Smooth muscle cell of the coronary artery (primary cell): ENCODE measurements at places on chromosomes 6 and 20. TPM values are rescaled to one million over a fixed set of nuclear protein-coding genes. Genes with fewer than 3 reads are reported as not detected.

SALL4 gene
- 0.12 and 0.15 TPM in 2 replicates for total RNA-seq

BTNL2 gene
- total RNA-seq: 0.12 TPM in 1 of 2 replicates, not detected in the other

CCN6 gene
- total RNA-seq: not detected in 2 replicates

RBM24 gene
- total RNA-seq: 0.23 and 12.9 TPM in 2 replicates

TBXT gene
- not detected in 2 replicates for total RNA-seq

IMPG1 gene
- total RNA-seq: under 0.01 TPM in 1 of 2 replicates, not detected in the other

BNIP5 gene
- total RNA-seq: not detected in 2 replicates

CRISP2 gene
- not detected in 2 replicates for total RNA-seq

HLA-DRB1 gene
- total RNA-seq: 0.12 TPM in 1 of 2 replicates, not detected in the other

SLC9A8 gene
- total RNA-seq: 4.1 and 9.5 TPM in 2 replicates

MLN gene
- not detected in 2 replicates for total RNA-seq

LTB gene
- total RNA-seq: not detected in 2 replicates

MEP1A gene
- not detected in 2 replicates for total RNA-seq

C6orf141 gene
- not detected in 2 replicates for total RNA-seq

FGD2 gene
- total RNA-seq: not detected in 2 replicates

DDX43 gene
- total RNA-seq: 0.15 and 1.2 TPM in 2 replicates

GNMT gene
- total RNA-seq: 0.15 TPM in 1 of 2 replicates, not detected in the other

RAB44 gene
- under 0.01 TPM in 1 of 2 replicates, not detected in the other for total RNA-seq

CDK19 gene
- 5.5 and 6.6 TPM in 2 replicates for total RNA-seq

PHF1 gene
- 12.4 and 17.4 TPM in 2 replicates for total RNA-seq

CDC25B gene
- 11.0 and 32.8 TPM in 2 replicates for total RNA-seq

FABP7 gene
- total RNA-seq: not detected in 2 replicates

BPI gene
- total RNA-seq: 0.12 and 0.30 TPM in 2 replicates

MAN1A1 gene
- 29.9 and 89.5 TPM in 2 replicates for total RNA-seq

SPATS1 gene
- total RNA-seq: not detected in 2 replicates

CABLES2 gene
- total RNA-seq: 0.45 and 0.47 TPM in 2 replicates

IL17A gene
- total RNA-seq: not detected in 2 replicates

GSTA4 gene
- 19.1 and 25.3 TPM in 2 replicates for total RNA-seq

AKAP12 gene
- total RNA-seq: 65.8 and 71.0 TPM in 2 replicates

CNR1 gene
- total RNA-seq: 0.45 TPM in 1 of 2 replicates, not detected in the other

ENTPD6 gene
- 28.3 and 44.9 TPM in 2 replicates for total RNA-seq

MCHR2 gene
- total RNA-seq: not detected in 2 replicates

EYA2 gene
- 0.15 and 0.70 TPM in 2 replicates for total RNA-seq

SLC4A11 gene
- 0.83 and 1.2 TPM in 2 replicates for total RNA-seq

SLC44A4 gene
- total RNA-seq: not detected in 2 replicates

CST5 gene
- total RNA-seq: not detected in 2 replicates

KIAA1586 gene
- total RNA-seq: 8.4 and 11.7 TPM in 2 replicates

TNXB gene
- total RNA-seq: 1.1 and 55.9 TPM in 2 replicates

BEND6 gene
- total RNA-seq: 5.6 and 6.1 TPM in 2 replicates

BTN1A1 gene
- not detected in 2 replicates for total RNA-seq

PLN gene
- 6.5 TPM in 1 of 2 replicates, not detected in the other for total RNA-seq

HLA-DQB1 gene
- total RNA-seq: not detected in 2 replicates

GFRAL gene
- not detected in 2 replicates for total RNA-seq

MATN4 gene
- total RNA-seq: 0.23 TPM in 1 of 2 replicates, not detected in the other

CD93 gene
- total RNA-seq: 4.7 and 6.0 TPM in 2 replicates

MED20 gene
- total RNA-seq: 16.7 and 28.3 TPM in 2 replicates

TFAP2A gene
- 0.23 and 1.1 TPM in 2 replicates for total RNA-seq

HDGFL1 gene
- total RNA-seq: not detected in 2 replicates

EMILIN3 gene
- total RNA-seq: under 0.01 TPM in 1 of 2 replicates, not detected in the other

SIRPA gene
- total RNA-seq: 6.0 and 8.2 TPM in 2 replicates

CST7 gene
- not detected in 2 replicates for total RNA-seq

CCN2 gene
- 15.8 and 981 TPM in 2 replicates for total RNA-seq

CSNK2A1 gene
- total RNA-seq: 70.4 and 103 TPM in 2 replicates

PRR18 gene
- not detected in 2 replicates for total RNA-seq

NKAIN4 gene
- 0.15 TPM in 1 of 2 replicates, not detected in the other for total RNA-seq

RHAG gene
- total RNA-seq: not detected in 2 replicates

ANGPT4 gene
- not detected in 2 replicates for total RNA-seq

VSTM2L gene
- total RNA-seq: 1.6 and 2.9 TPM in 2 replicates

PACSIN1 gene
- total RNA-seq: not detected in 2 replicates
